ENCODE measurements at places on chromosomes 7 and 10.

DNA sequence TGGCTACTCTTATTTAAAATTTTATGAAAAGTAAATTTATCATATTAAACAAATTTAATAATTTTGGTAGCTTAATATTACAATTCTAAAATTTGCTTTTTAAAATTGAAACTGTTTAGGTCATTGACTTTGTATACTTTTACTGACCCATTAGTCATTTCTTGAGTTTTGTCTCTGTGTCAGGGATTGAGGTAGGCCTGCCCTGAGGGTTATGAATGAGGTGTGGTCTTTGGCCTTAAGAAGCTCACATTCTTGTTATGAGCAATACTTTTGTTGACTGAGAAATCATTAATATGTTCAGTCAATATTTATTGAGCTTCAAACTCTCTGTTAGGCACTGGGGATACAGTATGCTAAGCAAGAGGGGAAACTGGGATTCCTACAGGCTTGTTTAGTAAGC, 47.0 kb upstream of the RPA3 start:
- DNase-seq, result no peak

DNA sequence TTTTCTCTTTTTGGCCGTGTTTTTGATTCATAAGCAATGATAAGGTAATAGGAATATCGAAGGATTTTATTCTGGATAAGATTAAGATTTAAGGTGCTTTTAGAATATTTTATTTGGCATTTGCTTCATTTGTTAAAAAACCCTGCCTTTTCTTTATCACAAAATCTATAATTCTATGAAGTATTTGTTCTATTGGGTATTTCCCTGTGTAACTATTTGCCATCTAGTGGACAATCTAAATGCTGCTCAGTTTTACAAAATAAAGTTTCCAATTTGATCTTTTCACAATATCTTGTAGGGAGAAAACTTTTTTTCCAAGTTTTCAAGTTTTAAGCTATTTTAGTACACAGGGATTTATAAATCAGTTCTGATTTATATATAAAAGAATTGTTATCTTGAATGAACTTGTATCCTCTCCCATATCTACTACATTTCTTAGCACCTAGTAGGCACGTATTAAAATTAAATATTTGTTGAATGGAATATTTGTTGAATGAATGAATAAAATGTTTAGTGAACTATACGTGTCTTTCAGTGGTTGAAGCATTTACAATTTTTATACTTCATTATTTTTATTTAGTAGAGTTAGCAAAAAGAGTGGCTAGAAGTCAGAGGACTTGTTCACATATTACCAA, 26.5 kb downstream of the ANKRD7 start:
- DNase-seq, result no peak

DNA sequence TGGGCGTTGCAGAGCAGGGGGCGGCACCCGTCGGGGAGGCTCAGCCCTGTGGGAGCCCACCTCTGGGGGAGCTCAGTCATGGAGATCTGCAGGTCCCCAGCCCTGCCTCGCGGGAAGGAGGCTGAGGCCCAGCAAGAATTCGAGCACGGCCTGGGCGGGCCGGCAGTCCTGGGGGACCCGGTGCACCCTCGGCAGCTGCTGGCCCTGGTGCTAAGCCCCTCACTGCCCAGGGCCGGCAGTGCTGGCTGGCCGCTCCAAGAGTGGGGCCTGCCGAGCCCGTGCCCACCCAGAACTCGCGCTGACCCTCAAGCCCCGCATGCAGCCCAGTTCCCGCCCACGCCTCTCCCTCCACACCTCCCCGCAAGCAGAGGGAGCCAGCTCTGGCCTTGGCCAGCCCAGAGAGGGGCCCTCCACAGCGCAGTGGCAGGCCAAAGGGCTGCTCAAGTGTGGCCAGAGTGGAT, 76.2 kb downstream of the TMEM26 start:
- no peak for DNase-seq

DNA sequence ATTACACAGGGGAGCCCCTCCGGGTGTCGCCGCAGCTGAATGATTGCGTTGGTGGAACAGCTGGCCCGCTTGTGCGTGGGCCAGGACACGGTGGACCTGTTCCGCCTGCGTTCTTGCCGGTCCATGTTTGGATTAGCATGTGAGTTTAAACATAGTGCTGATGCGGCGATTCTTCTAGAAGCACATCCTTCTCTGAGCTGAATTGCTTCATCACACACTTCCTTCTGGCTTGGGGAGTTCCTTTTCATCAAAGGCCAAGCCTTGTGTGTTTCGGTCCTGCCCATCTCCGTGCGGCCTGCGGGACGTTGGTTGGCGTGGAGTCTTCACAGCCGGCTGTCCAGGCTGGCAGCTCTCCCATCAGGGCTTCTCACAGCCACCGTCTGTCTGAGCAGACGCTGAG, 45.5 kb upstream of the SLC29A4 start:
- DNase-seq, result no peak

- no peak for DNase-seq
These were observed 302.9 kb upstream of the ZMIZ1 start for GRCh38 chr10:78765726-78766335.

DNA sequence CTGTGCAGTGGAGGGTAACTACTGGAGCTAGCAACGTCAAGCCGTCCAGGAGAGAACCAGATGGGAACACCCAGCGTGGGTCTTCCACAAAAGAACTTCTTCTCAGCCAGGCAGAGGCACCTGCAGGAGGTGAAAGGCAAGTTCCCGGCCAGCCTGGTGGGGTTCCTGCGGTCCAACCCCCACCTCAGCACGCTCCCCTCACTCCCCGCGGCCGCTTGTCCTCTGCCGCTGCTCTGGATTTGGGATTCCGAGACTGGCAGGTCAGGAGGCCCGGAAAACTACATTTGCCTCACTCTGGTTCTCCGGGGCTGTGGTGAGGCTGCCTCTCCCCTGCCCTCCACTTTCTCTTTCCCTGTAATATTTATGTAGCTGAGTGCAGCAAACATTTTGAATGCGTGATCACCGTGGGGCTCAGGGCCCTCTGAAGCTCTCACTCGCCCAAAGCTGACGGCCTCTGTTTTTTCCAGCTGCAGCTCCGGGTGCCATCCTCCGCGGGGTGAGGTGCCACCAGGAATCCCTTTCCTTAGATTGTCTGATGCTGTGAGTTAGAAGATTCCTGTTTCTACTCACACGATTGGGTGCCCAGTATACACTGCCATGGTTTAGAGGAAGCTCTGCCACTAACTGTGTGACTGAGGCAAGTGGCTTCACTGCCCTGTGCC, 366.9 kb downstream of the DNAJB6 start:
- DNase-seq, result no peak

DNA sequence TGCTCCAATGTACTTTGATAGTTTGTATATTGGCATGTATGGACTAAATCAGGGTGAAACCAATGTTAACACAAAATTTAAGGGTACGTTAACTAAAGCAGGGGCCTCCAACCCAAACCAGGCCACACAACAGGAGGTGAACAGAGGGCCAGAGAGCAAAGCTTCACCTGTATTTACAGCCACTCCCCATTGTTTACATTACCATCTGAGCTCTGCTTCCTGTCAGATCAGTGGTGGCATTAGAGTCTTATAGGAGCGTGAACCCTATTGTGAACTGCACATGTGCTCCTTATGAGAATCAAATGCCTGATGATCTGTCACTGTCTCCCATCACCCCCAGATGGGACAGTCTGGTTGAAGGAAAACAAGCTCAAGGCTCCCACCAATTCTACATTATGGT, 62.0 kb upstream of the SCIN start:
- no peak for DNase-seq

- DNase-seq, result no peak
These were observed 99.3 kb downstream of the LANCL2 start for GRCh38 chr7:55464422-55464821.

- DNase-seq, result no peak
These were observed 14.9 kb upstream of the CRCP start for GRCh38 chr7:66099551-66100407.

GRCh38 chr7:135386181-135386580, 123.7 kb downstream of the CNOT4 start:
- DNase-seq, result no peak

DNA sequence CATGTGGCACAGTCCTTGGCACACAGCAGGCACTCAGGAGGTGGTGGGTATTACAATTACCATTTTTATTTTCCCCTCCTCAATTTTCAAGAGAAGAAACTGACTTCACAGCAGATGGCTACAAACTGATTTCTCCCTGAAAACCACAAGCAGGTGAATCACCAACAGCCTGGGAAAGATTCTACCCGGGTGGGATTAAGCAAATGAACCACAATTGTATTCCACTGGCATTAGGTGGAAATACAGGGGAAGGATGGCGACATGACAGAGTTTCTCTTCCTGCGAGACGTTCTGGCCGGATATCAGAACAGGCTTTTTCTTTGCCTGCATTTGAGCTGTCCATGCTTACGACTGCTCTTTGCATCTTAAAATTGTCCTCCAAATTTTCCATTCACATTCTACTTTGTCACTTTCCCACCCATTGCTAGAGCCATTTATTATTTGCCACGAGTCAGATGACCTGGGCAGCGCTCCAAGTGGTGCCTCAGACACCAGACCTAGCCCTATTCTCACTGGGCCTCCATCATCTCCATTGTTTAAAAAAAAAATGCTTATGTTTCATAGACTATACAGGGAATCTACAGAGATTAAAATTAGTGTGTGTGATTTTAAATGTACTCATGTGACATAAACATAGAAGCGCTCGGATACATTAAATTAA, 4.6 kb downstream of the DENND11 start:
- DNase-seq, result no peak

DNA sequence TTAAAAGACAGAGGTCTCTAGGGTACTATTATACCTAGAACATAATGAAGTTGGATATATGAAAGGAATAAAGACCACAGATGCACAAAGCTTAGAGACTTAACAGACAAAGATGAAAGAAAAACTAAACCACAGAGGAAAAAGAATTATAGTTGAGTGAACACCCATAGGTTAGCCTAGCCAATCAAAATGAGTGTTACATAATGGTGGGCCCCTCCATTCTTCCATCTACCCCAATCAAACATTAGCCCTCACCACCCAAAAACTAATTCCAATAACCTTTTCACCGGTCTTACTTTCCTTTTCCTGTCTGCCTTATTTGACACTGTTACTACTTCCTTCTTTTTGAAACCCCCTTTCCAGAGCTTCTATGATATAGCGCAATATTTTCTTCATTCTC, 130.1 kb downstream of the ELMO1 start:
- DNase-seq, result no peak

DNA sequence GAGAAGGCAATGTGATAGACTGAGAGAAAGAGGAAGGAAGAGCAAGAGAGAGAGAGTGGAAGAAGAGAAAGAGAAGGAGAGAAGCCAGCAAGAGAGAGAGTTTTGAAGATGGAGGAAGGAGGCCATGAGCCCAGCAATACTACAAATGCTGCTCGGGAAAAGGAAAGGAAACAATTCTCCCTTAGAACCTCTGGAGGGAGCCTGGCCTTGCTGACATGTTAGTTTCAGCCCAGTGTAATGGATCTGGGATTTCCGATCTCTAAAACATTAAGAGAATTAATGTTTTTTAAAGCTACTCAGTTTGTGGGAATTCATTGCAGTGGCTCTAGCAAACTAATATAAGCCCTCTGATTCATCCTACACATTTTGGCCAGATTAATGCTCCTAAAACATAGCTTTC, 206.8 kb upstream of the MTPN start:
- DNase-seq, result no peak

DNA sequence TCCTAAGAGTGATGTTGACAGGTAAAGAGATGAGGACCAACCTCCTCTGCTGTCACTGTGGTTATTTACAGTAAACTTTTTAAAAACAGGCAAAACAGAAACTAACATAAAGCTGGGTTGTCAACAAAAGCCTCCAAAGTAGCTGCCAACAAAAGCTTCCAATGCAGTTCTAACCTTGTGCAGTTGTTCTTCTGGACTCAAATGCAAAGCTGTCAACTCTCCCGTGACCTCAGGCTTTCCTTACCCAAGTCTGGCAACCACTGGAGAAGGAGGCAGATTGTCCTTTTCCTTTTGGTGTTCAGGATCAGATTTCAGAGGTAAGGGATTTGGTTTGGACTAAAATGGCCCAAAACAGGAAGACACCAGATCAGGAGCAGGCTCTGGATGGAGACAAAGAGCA, 63.1 kb downstream of the DLG5 start:
- DNase-seq, result no peak

- DNase-seq, result no peak
These were observed 159.8 kb downstream of the AOAH start for GRCh38 chr7:36564489-36564888.

DNA sequence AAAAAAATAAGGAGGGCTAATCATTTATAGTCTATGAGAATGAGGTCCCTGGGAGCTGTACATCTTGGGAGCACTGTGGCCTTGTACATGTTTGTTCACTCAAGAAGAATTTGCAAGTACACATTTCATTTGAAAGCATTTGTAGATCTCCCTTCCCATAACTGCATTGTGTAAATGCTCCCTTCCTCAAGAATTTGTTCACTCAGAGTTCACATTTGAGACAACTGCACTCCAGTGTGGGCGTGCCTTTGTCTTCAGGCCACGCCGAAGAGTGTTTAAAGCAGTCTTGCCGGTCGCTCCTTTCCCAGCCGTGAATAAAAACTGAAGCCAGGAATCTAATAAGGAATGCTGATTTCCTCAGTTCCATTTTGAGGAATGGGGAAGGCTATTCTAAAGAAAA, 291.1 kb upstream of the LYZL1 start:
- DNase-seq, result no peak

All from central memory CD8-positive, alpha-beta T cell (primary cell).